Activated T-cell treated with anti-CD3 and anti-CD28 coated beads for 48 hours (primary cell): ENCODE measurements at places on chromosomes 1 and 21.
A peak's percentile ranks its signal among the peaks of the same experiment; 100 is the strongest.

- no peak for DNase-seq
Measured at GRCh38 chr1:173821680-173822079, 2.8 kb upstream of the DARS2 start.

DNA sequence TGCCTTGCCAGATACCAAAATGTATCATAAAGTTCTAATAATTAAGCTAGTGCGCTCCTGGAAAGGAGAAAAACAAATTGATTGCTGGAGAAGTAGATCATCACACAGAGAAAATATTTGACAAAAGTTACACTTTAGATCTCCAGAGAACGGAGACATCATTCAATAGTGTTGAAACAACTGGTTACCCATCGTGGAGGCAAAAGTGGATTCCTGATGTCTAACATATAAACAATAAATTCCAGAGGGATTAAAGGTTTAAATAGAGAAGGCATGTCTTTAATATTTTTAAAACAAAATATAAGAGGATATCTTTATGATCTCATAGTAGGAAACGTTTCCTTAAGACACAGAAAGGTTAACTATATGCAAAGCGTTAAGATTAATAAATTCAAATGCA is 41.0 kb downstream of the NRIP1 start:
- no peak for DNase-seq

GRCh38 chr1:52028328-52028727 is 5.3 kb downstream of the KTI12 start:
- DNase-seq = no peak

DNA sequence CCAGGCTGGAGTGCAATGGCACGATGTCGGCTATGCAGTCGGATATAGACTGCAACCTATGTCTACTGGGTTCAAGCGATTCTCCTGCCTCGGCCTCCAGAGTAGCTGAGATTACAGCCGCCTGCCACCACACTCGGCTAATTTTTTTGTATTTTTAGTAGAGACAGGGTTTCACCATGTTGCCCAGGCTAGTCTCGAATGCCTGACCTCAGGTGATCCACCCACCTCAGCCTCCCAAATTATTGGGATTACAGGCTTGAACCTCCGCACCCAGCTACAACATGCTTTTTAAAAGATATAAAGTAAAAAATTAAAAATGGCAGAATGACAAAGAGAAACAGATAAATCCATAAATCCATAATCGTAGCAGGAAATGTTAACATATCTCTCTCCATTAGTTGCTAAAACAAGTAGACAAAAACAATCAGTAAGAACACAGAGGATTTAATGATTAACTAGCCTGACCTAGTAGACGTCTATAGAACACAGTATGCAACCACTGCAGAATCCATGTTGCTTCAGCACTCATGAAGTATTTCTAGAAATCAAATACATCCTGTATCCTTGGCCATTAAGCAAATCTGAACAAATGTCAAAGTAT is 59.9 kb upstream of the SPOCD1 start:
- DNase-seq = no peak

GRCh38 chr1:52756020-52756419 is 29.8 kb downstream of the ZYG11B start:
- DNase-seq = no peak

DNA sequence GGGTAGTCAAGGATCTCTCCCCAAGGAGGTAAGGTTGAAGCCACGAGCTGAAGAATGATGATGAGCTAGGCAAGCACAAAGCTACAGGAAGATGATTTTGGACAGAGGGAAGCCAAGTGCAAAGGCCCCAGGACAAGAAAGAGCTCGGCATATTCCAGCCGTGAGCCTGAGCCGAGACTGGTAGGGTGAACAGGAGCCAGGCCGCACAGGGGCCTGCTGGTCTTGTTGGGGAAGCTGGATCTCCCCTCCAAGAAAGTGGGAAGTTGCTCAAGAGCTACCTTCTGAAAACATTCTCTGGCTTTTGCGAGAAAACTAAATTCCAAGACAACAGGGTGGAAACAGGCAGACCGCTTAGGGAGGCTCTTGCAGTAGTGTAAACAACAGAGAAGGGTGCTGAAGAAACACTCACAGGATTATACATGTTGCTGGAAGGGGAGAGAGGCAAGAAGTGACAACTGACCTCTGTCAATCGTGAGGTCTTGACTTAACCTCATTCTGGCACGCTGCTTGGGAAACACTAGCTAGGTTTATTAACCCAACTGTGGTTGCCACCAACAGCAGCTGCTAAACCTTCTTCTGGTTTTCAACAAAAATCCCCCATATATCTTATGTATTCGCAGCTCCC is 625.2 kb downstream of the SMYD3 start:
- no peak for DNase-seq

DNA sequence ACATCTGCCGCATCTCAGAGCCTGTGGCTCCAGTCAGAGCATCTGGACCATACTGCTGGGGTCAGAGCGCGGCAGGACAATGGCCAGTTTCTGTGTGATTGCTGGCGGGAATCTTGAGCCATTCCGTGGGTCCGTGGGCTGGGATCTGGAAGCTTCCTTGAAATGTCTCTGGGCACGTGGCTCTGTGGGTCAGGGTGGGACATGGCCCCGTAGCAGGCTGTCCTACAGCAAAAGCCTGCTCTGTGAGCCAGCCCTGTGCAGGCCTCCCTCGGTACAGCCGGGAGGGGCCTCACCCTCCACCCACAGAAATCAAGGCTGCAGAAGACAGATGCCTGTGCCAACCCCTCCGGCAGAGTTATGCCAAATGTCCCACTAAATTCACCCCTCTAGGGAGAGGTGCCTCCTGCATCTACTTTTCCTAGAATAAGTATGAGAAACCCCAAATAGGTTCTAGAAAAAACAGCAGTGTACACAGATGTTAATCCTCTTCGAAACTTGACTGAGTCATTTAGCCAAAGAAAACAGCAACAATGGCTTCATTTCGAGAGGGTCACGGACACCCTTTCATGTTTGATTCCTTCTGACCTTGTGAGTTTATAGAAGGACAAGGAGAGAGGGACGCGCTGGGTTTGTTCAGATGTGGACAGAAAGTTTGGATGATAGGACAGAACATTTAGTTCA is 27.8 kb downstream of the COL18A1 start:
- no peak for DNase-seq

GRCh38 chr1:94083681-94084080 is 37.3 kb downstream of the ABCA4 start:
- DNase-seq = no peak

DNA sequence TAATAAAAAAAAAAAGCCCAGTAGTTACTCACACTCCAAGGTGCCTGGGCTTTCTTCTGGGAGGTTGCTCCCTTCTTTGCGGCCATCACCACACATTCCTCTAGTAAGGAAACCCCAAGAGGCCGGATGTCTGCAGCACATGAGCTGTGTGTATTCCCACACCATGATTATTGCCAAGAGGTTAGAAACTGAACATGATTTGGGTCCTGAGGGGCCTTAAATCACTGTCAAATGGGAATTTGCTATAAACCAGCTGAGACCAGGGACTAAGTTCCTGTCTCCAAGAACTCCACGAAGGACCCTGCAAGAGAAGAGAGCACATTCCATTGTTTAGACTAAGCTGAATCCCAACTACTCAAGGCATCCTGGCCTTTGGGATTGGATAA is 85.3 kb upstream of the SSX2IP start:
- DNase-seq = no peak

- no peak for DNase-seq
Measured at GRCh38 chr1:173960625-173961024, 43.5 kb upstream of the SERPINC1 start.

DNA sequence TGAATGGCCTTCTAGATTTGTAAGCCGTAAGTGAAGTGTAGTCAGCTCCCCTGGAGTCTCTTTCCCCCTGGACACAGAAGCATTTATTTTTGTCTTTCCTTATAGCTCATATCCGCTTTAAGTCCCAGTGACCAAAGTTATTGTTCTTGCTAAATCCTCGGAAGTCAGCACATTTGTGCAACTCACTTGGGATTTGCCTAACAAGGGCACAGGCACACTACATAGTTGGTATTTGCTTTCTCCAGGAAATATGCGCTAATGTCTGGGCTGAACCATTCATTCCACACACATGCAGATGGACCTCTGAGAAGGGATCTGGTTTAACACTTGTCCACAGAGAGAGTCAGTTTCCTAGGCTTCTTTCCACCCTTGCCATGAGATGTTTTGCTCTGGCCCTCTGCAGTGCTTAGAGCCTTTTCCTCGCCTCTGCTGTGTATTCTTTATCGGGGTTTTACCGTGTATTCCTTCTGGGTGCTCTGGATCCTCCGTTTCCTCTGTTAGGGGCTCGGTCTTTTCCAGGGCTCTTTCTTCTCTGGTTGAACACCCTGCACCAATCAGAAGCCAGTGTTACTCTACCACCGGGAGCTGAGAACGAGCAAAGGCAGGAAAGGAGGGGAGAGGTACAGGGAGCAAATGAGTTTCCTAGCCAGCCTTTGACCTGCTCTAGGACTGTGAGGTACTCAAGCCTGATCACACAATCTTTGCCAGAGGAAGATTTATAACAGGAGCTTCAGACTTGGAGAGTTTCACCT is 72.4 kb downstream of the ABCA4 start:
- no peak for DNase-seq

- DNase-seq = peak; percentile 60
Measured at GRCh38 chr1:203765029-203765837, at the start of gene LAX1. Gene LAX1 (plus strand): TSS chr1:203765183. CDS start chr1:203765566, 383 bp downstream.

- no peak for DNase-seq
Measured at GRCh38 chr1:235100194-235100772, 28.4 kb downstream of the TOMM20 start.

GRCh38 chr1:64320007-64320406 is 116.6 kb downstream of the UBE2U start:
- no peak for DNase-seq

DNA sequence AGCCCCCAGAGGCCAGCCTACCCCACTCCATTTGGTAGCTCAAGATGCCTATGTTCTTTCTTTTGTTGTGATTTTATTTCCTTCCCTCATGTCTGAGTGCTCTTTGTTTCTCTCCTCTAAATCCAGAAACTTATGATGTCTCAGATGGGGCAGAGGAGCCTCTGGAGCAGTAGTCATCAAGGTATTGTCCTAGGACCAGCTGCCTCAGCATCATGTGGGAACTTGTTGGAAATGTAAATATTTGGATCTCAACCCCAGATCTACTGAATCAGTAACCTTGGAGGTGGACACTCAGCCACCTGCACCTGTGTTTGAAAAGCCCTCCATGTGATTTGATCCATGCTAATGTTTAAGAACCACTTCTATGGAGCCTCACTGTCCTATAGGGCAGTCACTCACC is 593.1 kb upstream of the PLXNA2 start:
- no peak for DNase-seq
